ENCODE measurements at places on chromosomes 4 and X.

- no peak for DNase-seq
These were observed 32.4 kb downstream of the PRIMPOL start for GRCh38 chr4:184681916-184682315.

- no peak for DNase-seq
These were observed 81.5 kb upstream of the PACRGL start for GRCh38 chr4:20618731-20619130.

GRCh38 chr4:25800245-25800644, 62.5 kb downstream of the SEL1L3 start:
- DNase-seq: no peak

- no peak for DNase-seq
These were observed at the start of gene CHST7 for GRCh38 chrX:46573331-46573891. TSS of gene CHST7 (plus strand) at chrX:46573765. CDS start at chrX:46573932, 167 bp downstream.

DNA sequence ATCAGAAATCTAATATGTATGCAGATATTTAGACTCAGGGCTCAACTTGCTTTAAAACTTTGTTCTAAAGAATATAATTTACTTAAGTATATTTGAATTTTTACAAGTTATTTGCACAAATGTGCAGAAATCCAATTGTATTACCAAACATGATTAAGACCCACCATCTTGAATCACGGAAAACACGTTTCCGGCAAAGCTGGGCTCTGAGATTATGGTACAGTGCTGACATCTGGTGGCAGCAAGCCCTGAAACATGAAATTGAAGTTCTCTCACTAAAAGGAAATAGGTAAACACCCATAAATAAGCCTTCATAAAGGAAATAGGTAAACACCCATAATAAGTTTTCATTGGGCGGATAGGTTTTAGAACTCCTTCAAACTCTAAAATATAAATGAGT, 98.3 kb upstream of the MAOA start:
- DNase-seq: peak; percentile 20

- no peak for DNase-seq
These were observed 38.5 kb downstream of the CHRNA9 start for GRCh38 chr4:40373636-40374035.

DNA sequence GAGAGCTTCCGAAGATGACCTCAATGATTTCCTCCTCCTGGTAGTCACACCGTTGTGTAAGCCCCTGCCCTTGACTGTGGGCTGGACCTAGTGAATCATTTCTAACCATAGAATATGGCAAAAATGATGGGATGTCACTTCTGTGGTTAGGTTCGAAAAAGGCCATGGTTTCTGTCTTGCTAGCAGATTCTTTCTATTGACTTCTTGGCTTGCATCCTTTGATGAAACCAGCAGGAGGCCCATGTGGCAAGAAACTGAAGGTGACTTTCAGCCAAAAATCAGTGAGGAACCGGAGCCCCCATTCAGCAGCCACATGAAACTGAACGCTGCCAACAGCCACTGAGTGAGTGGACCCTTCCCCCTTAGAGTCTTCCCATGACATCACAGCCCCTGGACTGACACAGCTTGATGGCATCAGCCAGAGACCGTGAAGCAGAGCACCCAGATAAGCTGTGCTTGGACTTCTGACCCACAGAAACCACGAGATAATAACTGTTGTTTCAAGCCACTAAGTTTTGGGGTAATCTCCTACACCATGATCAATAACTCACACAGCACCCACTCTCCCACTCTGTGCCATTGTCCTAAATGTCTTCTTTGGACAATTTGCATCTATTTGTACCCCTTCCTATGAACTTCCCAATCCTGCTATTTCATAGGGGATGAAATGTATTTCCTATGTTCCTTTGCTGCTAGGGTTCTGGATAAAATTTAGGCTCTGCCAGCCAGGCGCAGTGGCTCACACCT, 148.0 kb upstream of the STX18 start:
- DNase-seq: no peak

GRCh38 chrX:42952621-42953020, 174.7 kb upstream of the PPP1R2C start:
- DNase-seq: no peak
